Stimulated activated CD8-positive, alpha-beta memory T cell treated with anti-CD3 and anti-CD28 coated beads, Interleukin-7, amount 100 ng/mL, for 1 hour (primary cell): ENCODE measurements at places on chromosomes 1 and 21.

DNA sequence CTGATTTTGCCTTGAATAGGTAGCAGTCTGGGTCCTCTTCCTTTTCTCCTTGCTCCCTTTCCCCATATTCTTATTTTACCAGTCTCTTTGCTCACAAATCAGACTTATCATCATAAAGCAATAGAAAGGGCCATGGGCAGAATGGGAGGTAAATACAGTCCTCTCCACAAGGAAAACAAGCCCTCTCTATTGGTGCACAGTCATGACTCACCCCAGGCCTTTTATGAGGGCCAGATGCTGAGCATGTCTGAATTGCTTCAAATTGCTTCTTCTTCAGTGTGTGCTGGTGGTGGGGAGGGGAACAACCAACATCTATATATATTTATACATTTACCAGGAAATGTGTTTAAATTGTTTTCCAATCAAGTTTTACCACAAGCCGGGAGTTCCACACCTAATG, 75.2 kb downstream of the GFI1 start:
- DNase-seq, result no peak

- DNase-seq, result no peak
Observed at GRCh38 chr21:46406001-46406400, 52.7 kb upstream of the DIP2A start.

- no peak for DNase-seq
Observed at GRCh38 chr21:32332463-32332951, 33.9 kb downstream of the MRAP start.

DNA sequence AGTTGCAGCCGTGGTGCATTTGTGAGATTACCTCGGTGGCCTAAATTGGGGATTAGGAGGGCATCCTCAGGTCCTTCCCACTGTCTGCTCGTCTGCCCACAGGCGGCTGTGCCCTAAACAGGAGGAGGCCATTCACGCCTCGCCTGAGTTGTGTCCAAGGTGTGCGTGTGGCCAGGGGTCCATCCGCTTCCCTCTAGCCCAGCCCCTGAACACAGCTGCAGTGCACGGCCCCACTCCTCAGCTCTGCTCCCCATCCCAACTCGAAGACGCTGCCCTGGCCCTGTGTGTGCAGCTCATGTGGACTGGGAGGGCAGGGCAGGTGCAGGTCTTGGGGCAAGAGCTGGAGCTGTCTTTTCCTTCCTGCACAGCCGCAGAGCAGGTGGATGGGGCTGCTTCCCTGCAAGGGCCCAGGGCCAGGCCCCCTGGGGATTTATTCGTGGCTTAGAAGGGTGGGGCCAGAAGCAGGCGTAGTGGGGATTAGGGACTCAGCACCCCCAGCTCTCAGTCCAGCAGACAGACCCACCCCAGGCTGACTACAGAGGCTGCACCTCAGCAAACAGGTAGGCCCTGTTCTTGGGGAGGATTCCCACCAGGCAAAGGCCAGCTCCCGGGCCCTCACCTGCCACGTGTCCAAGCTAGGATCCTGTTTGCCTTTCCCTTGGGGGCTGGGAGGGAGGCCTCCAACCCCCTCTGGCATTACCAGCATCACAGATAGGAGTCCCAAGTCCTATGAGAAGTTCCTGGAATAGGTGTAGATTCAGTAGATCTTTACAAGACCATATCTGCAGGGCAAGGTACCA, 4.3 kb downstream of the GUK1 start:
- DNase-seq, result no peak

GRCh38 chr1:240650877-240651276, 38.9 kb upstream of the GREM2 start:
- no peak for DNase-seq

GRCh38 chr1:212630158-212630900, 21.8 kb downstream of the ATF3 start:
- peak; percentile 31 for DNase-seq

GRCh38 chr1:159600894-159601293, 13.3 kb downstream of the APCS start:
- no peak for DNase-seq

GRCh38 chr1:29633771-29634170, 397.4 kb downstream of the PTPRU start:
- no peak for DNase-seq

DNA sequence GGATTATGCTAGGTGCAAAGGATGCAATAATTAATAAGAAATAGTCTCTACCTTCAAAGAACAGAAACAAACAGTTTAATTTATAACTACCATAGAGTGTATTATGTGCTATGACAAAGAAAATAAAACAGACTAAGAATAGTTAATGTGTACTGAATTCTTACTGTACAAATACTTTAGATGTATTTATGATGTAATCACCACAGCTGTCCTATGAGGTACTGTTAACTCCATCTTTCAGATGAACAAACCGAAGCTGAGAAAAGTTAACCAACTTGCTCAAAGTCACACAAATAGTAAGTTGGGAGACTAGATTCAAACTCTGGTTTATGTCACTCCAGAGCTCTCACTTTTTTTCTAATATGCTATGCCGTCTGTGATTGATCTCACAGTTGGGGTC, 77.0 kb upstream of the FGGY start:
- no peak for DNase-seq
